CD4-positive, alpha-beta T cell treated with Interleukin-21 for 1 hour (primary cell): ENCODE measurements at places on chromosomes 2 and 18.

GRCh38 chr2:196677404-196677803 is 37.9 kb downstream of the CCDC150 start:
- no peak for DNase-seq

GRCh38 chr18:3649633-3650426 is 199.9 kb downstream of the TGIF1 start:
- no peak for DNase-seq

GRCh38 chr2:197357986-197358385 is 47.4 kb upstream of the ANKRD44 start:
- DNase-seq, result no peak

DNA sequence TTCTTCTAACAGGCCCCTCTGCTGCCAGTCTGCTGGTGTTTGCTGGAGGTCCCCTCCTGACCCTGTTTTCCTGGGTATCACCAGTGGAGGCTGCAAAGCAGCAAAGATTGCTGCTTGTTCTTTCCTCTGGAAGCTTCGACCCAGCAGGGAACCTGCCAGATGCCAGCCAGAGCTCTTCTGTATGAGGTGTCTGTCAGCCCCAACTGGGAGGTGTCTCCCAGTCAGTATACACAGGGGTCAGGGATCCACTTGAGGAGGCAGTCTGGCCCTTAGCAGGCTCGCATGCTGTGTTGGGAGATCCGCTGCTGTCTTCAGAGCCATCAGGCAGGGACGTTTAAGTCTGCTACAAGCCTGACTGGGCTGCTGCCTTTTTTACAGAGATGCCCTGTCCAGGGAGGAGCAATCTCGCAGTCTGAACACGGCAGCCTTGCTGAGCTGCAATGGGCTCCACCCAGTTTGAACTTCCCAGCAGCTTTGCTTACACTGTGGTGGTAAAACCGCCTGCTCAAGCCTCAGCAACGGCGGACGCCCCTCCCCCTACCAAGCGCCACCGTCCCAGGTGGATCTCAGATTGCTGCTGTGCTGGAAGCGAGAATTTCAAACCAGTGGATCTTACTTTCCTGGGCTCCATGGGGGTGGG is 29.9 kb downstream of the CHCHD5 start:
- no peak for DNase-seq

DNA sequence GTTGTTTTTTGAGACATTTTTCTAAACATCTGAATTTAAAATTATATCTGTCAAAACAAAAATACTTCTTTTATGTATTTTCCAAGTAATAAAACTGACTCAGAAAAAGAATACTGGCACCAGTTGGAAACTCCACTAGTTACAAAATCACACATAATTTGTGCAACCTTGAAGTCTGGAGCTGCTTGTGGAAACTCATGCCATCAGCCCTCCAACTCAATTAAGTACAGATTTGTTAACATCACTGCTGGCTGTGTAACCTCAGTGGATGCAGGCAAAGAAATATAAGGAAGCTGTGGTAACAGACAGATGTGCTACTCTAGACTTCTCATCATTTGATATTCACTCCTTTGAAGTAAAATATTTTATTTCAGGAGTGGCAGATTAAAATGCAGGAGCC is 30.0 kb upstream of the RAPH1 start:
- DNase-seq, result no peak

DNA sequence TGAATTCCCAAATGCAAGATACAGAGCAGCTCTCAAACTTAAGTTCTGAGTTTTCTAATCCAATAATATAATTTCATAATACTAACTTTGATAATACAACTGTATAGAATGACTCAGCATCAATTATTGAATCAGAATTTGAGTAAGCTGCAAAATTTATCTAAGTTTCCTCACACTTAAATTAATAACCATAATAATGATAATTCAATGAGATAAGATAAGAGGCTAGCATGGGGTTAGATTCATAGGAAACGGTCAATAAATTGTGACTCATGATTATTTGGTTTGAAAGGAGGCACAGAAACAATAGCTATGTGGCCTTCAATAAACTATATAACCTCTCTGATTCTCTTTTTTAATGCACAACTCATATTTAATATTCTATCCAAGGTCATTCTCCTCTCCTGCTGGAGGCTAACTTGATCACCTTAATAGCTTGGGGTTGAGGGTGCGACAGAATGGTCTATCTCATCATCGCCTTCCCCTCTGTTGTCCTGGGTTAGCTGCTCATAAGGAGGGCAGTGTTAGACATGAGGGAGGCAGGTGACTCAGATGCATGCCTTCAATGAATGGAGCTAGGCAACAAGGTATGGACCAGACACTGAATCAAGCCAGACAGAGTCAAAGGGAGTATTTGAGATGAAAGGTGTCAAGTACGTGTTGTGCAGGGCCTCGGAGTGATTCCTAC is 36.2 kb upstream of the BMP10 start:
- DNase-seq, result no peak

DNA sequence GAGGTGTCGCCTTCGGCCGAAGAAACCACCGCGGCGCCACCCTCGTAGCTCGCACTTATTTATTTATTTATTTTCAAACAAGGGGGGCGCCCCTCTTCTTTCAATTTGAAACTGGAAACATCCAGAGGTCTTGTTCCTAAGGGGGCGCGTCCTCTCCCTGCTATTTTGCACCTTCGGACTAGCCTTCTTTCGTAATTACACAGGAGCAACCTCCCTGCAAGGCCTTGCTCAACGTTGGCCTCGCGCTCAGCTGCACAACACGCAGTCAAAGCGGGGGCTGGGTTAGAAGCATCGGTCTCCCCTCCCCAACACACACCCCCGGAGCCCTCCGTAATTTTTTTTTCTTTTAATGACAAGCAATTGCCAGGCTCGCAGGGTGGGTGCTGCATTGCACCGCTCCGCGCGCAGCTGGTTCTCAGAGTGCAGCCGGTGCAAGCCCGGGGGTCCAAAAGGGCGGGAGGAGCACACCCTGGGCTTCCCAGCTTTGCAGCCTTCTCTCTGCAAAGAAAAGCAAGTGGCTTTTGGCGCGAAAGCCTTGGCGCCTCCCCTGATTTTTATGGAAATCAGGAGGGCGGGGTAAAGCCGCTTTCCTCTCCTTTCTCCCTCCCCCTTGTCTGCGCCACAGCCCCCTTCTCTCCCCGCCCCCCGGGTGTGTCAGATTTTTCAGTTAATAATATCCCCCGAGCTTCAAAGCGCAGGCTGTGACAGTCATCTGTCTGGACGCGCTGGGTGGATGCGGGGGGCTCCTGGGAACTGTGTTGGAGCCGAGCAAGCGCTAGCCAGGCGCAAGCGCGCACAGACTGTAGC is at the start of gene MYCN:
TSS of gene MYCN (plus strand) at position 697 of the 807 bp plus-strand sequence. CDS start 1,515 bp downstream, outside the sequence.
- DNase-seq, result no peak

DNA sequence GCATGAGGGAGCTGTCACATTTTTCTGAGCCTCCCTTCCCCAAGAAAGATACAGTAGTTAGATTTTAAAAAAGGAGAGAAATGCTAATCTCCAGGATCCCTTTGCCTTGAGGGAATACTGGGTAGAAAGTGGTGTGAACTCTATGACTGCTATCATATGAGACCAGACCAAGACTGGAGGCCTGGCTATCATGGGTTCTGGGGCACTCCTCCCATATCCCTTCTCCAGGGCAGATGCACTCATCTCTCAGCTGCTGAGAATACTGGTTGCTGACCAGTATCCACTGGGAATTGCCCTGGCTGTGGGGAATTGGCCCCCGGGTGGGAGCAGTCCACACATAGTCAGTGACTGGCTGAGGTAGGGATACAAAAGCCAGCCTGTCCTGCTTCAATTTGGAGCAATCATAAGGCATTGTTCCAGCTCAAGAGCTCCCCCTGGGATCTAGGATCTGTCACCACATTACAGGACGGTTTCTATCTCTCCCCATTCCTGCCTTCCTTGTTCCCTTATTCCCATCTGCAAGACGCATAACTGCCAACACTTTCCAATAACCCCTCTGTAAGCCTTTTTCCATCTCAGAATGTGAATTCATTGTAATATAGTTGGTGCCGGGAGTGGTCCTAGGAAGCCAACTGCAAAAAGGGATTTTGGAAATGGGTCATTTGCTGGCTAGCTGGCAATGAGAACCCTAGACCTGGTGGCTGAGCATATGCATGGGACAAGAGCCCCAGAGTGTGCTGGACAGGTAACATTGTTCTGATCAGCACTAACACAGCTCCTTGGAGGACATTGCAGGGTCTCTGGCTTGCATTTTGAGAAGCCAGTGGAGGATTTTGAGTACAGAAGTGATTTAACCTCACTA is 35.4 kb upstream of the REEP1 start:
- DNase-seq, result no peak

DNA sequence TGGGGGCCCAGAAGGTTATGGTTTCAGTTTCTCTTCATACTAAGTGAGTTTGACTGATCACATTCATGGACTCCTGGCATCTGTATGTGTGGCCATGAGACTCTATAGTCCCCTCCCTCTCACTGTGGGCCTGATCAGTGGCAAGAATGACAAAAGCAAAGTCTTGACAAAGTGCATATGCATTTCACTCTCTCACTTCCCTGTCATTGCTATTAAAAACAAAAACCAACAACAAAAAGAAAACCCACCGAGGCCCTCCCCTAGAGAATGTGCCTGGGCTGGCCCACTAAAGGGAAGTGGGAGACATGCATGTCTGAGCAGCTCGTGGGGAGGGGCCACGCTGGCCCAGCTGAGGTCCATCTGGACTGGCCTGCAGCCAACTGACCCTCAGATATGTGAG is 600.1 kb upstream of the RAB6C start:
- DNase-seq, result no peak

DNA sequence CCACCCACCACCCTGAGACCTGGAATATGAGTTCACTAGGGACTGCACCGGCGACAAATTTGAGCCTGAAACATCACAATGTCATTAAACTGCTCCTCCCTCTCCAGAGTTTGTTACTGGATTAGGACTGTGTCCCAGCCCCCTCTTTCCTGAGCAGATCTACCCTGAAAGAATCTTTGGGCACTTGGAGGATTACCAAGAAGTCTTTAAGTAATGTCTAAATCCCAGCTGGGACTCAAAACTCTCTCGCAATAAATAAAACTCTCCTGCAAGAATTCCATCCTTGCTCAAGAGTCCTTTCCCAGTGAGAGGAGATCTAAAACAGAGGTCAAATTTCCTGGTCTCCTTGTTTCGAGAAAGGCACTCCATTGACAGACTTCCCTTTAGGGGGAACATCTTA is 20.9 kb downstream of the GKN2 start:
- DNase-seq, result no peak

GRCh38 chr18:59639821-59640220 is 57.4 kb downstream of the CCBE1 start:
- no peak for DNase-seq

GRCh38 chr18:27879540-27879939 is 297.4 kb downstream of the CDH2 start:
- no peak for DNase-seq

- no peak for DNase-seq
These were observed 46.6 kb downstream of the BCL2L11 start for GRCh38 chr2:111167076-111167862.

DNA sequence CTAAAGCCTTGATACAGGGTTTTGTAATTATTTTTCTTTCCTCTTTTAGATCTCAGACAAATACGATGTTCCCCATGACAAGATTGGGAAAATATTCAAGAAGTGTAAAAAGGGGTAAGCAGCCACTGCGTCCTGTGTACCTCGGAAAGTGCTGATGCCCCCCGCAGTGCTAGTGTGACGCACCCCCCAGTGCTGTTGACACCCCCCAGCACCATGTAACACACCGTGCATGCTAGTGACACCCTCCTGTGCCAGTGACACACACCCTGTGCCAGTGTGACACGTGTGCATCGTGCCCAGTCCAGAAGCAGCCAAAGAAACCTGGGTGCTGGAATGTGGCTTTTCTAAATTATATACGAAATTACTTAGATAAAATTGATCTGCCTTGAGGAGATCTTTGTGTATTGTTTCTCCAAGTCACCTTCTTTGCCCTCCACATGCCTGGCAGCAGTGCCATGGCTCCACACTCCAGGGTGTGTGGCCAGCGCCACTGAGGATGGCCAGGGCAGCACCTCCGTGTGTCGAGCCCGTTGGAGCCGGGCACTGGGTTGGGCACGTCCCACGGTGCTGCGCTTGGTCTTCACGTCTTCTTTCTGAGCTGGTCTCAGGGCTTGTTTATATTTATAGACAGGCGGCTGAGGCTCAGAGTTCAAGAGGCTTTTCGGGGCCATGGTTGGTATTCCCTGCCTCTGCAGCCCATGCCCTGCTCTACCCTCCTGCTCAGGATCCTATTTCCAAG is 44.3 kb upstream of the KLF11 start:
- no peak for DNase-seq

DNA sequence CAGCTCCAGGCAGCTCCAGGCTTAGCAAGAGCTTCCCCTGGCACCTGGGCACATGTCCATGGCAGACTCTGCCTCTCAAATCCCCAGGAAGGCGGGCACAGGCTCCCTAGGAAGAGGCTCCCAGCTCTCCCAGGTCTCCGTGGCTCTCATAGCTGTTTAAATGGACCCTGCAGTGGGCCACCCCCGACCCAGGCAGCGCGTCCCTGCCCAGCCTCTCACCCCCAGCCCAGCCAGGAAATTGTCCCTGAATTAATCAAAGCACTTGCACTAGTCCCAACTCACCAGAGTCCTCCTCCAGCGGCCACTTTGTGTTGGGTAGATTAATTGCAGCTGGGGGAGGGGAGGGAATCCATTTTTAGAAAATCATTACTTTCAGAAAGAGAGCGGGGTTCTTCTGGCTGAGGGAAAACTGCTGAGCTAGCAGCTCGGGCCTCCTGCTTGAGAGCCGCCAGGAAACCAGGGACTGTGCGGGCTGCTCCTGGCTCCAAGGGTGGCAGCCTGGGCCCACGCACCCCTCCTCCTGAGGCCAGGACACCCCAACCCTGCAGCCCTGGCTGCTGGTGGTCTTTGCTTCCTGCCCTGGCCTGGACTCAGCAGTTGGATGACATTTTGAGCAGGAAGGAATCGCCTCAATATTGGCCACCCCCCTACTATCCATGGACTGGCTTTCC is 36.0 kb downstream of the SMAD7 start:
- DNase-seq, result no peak

- DNase-seq, result no peak
These were observed 1.8 kb downstream of the IL18RAP start for GRCh38 chr2:102424754-102425153.

DNA sequence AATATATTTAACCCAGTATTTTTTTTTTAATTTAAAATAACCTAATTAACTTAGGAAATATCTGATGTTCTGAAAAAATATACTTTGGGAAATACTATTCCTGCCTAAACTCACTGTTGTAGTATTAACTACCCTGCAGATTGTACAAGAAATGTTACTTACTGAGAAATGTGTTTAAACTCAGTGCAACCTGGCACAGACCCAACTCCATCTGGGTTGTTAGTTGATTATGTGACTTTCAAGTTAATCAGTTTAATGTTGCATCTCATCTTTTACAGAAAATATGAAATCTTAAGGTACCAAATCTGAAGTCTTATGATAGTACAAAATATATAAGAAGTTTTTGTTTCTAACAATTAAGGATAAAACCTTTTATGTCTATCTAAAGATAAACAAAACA is 27.3 kb downstream of the VAPA start:
- DNase-seq, result no peak

- no peak for DNase-seq
These were observed 219.9 kb upstream of the FBXO11 start for GRCh38 chr2:48126162-48126561.
